ENCODE measurements at places on chromosomes 1 and 21. TPM values are rescaled to one million over a fixed set of nuclear protein-coding genes. Genes with fewer than 3 reads are reported as not detected.

Gene NUAK2
- total RNA-seq: 2.2 TPM

Gene NUDT4B
- total RNA-seq: 11.2 TPM

Gene TRIM58
- total RNA-seq: 0.66 TPM

Gene UBL4B
- total RNA-seq: not detected

Gene LYPD8
- not detected for total RNA-seq

Gene OR6K3
- not detected for total RNA-seq

Gene RGS18
- not detected for total RNA-seq

Gene LAMB3
- 8.7 TPM for total RNA-seq

Gene LRRC38
- total RNA-seq: 0.50 TPM

Gene CLCA2
- total RNA-seq: 0.25 TPM
